ENCODE measurements at places on chromosomes 7 and 10. TPM values are rescaled to one million over a fixed set of nuclear protein-coding genes. Genes with fewer than 3 reads are reported as not detected.

DNA sequence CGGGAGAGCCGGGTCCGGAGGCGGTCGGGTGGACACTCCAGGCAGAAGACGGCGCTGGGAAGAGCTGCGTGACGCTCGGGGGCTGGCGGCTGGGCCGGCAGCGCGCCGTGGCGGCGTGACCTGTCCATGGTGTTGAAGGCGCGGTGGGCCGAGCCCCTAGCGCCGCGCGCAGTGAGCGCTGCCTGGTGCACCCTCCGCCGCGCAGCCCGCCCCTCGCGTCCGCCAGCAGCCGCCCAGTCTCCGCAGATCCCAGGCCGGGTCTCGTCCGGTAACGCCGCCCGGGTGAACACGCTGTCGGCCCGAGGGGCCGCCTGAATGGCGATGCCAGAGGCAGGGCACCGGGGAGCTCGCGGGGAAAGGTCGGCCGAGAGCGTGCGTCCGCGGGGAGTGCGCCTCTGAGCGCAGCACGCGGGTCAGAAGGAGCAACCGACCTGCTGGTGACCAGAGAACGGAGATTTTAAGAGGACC, 657 bp upstream of the TMEM178B start:
- peak; percentile 25 for DNase-seq

CREB5 gene
- total RNA-seq: 0.20 TPM

KCNMA1 gene
- total RNA-seq: 3.9 TPM

GRCh38 chr7:88116235-88116795, 103.5 kb downstream of the SRI start:
- DNase-seq: no peak

GRCh38 chr10:130215151-130215930, 79.2 kb downstream of the GLRX3 start:
- no peak for DNase-seq

All from G401 (cell line).